ENCODE measurements at places on chromosomes 2 and 18.

- no peak for DNase-seq
Observed at GRCh38 chr2:72145289-72145657, 2.4 kb downstream of the CYP26B1 start.

- peak; percentile 96 for DNase-seq
Observed at GRCh38 chr2:19538411-19538963, 180.1 kb upstream of the OSR1 start.

DNA sequence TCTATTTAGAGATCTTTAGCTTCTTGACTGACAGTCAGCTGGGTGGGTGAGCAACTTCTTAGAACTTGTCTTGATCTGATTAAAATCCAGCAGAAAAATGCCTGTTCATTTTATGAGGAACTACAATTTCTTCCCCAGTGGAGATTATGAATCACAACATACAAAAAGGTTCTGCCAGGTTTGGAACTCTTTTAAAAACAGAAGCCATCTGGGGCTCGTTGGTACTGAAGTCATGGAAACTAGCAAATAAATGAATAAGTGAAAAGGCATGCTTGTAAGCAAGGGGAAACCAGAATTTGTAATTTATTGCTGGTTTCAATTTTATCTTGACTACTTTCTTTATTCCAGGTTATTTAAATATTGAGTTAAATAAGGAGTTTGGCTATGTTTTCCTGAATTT lies 767.4 kb downstream of the MBD2 start:
- no peak for DNase-seq

DNA sequence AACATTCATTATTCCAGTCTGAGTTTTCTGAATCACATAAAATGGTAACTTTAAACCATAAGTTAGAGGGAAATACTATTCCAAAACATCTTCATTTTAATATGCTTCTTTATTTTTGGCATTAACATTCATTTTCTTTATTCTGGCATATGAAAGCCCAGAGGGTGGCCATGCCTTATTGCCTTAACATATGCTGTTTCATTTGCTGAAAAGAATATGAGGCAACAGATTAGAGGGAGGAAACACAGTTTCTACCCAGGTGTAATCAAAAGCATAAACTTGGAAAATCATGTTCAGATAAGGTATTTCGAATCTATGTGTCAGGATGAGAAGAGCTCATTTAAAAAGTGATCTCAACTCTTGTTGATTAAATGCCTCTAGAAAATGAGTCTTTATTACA lies 379.9 kb upstream of the DSEL start:
- no peak for DNase-seq

- no peak for DNase-seq
Observed at GRCh38 chr2:218927876-218928275, 31.6 kb upstream of the CDK5R2 start.

- no peak for DNase-seq
Observed at GRCh38 chr2:239949075-239949474, 76.1 kb downstream of the NDUFA10 start.

DNA sequence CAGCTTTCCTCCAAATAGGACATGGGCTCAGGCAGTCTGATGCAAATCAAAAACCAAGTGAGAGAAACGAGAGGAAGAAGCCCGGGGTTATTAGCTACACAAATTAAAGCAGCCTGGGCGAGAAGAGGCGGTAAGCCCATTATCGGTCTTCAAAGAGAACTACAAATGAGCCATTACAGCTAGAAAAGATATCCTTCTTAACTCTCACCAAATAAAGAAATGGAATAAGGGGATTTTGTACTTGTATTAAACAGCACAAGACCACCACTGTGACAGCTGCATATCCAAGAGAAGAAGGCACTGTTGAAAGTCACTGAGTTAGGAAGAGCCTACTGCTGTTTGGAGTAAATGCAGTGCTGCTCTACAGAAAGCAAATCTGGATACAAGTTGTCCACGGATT lies 32.6 kb downstream of the STAT1 start:
- DNase-seq: no peak

GRCh38 chr2:238127165-238128060 lies 11.1 kb upstream of the KLHL30 start:
- no peak for DNase-seq

DNA sequence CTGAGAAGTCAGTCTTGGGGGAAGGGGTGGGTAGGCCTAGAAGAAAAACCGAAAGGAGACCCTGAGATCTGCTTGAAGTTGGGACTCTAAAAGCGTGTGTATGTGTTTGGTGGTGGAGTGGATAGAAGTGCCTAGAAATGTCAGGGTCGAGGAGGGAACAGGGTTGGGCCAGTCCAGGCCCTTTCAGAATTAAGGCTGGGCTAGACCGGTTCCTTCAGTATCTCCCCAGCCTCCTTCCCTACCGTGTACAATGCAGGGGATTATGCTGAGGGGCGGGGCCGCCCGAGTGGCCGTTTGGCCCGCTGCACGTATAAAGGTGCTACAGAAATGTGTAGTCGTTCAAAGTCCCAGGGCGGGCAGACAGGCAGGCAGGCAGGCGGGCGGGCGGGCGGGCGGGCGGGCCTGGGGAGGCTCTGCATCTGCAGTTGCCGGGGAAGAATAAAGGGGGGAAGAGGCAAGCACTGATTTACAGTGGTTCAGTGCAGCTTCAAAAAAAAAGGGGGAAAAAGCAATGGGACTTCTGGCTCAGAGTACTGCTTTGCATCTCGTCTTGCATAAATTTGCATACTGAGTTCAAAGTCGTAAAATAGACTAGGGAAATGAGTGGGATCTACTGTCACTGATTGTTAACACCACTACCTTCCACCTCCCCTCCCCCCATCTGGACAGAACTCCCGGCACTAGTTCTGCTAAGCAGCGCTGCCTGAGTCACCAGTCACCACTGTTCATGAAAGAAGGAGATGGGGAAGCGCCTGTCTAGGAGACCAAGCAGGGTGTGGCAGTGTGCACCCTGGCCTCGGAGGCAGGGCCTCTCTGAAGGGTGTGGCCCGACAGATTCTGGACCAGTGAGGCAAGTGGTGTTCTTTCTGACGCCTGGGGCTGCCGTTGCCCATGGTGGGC lies 3.6 kb downstream of the IGFBP2 start:
- DNase-seq: no peak

DNA sequence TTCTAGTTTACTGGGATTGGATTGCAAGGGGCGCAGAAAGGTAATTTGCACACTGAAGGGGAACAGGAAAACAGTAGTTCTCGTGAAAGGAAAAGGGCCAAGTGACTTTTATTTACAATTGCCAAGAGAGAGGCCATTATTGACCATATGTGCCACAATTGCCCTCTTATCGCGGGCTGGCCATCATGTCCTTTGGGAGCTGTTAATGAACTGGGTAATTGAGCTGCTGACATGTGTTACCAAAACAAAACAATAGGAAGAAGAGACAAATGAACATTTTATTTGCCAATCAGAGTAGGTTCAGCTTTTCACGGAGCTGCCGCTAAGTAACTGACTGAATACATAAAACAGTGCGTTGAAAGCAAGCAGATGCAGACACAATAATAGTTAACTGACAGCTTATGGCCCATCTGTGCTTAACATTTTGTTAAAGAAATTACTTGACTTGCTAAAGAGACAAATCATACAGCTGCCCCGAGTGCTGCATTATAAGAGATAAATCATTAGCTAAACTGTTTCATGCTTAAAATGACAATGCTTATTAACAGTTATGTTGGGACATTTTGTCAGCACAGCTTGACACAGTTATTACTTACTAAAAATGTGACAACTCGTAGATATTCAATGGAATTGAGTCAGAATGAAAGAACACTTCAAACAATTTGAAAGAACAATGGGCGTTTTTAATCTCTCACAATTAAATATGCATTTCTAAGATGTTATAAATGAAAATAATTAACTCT lies 57.5 kb downstream of the PAX3 start:
- DNase-seq: no peak

GRCh38 chr18:45785134-45785533 lies 40.3 kb upstream of the SIGLEC15 start:
- DNase-seq: no peak

DNA sequence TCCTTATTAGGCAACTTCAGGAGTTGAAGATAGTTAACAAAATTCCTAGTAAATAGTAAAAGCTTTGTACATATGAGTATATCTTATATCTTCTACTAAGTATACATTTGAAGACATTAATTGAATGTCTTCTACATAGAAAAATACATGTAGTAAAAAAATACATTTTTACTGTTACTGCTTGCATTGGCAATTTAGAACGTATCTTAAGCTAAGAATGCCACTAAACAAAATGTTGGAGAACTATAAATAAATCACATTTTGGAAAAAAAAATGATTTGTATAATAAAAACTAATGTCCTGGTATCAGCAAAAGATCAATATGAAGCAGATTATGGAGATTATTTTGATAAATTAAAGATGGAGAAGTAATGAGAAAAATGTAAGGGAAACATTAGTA lies 434.2 kb upstream of the SLC8A1 start:
- no peak for DNase-seq

DNA sequence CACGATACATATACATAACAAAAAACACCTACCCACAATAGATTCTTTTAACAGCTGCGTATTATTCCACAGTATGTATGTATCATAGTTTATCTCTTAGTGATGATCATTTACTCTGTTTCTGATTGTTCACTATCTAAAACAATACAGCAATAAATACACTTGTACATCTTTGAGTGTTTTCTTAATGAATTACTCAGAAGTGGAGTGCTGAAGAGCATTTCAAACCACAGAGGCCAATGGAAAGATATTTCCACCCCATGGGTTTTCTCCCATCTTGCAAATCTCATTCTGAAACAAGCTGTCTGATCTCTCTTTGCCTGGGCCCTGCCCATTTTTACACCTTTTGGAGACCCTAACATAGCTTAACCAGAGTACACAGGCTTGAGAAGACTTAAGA lies 113.8 kb upstream of the KLF7 start:
- DNase-seq: no peak

DNA sequence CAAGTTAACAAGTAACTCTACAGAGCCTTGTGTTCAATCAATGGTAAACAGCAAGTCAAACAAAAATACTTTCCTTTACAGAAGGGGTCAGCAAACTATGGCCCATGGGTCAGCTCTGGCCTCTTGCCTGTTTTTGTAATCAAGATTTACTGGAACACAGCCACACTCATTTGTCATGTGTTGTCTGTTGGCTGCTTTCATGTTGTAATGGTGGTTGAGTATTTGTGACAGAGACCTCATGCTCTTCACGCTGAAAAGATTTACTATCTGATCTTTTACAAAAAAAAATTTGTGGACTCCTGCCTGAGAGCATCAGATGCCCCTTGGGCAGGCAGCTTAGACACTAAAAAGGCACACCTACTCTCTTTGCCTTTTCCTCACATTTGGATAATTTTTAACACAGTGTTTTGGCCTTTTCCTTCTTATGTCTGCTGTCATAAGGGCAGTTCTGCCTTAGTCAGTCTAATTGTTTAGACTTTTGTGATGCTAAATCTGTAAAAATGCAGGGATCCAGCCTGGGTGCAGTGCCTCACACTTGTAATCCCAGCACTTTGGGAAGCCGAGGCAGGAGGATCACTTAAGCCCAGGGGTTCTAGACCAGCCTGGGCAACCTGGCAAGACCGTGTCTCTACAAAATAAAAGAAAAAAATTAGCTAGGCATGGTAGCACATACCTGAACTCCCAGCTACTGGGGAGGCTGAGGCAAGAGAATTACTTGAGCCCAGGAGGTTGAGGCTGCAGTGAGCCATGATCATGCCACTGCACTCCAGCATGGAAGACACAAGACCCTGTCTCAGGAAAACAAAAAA lies 18.3 kb downstream of the IL1B start:
- no peak for DNase-seq

- no peak for DNase-seq
Observed at GRCh38 chr2:7625392-7626138, 708.4 kb downstream of the RNF144A start.
